GM19239 (cell line): ENCODE measurements at places on chromosomes 2 and 18.

- no peak for DNase-seq
Observed at GRCh38 chr18:45166836-45167551, 448.3 kb upstream of the SLC14A2 start.

DNA sequence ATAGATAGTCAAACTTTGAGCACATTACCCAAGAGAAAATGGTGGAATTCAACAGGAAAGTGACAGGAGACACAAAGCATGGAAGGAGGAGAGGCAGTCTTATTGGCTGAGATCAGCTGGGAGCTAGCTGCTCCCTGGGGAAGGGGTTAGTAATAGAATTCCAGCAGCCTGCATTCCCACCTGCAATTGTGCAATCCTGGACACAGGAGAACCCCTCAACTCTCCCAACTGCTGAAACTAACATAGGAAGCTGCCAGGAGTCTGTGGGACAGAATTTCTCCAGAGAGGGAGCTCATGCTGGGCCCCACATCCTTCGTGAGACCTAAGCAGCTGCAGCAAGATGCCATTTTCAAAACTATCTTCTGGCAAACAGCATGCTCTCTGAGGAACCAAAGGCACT, 69.8 kb upstream of the ACVR1C start:
- DNase-seq, result no peak

GRCh38 chr2:135245071-135245470, 193.0 kb downstream of the RAB3GAP1 start:
- DNase-seq, result no peak

- no peak for DNase-seq
Observed at GRCh38 chr2:120481446-120482194, 135.7 kb downstream of the INHBB start.

- DNase-seq, result no peak
Observed at GRCh38 chr2:43227830-43228281, 1.4 kb upstream of the ZFP36L2 start.

DNA sequence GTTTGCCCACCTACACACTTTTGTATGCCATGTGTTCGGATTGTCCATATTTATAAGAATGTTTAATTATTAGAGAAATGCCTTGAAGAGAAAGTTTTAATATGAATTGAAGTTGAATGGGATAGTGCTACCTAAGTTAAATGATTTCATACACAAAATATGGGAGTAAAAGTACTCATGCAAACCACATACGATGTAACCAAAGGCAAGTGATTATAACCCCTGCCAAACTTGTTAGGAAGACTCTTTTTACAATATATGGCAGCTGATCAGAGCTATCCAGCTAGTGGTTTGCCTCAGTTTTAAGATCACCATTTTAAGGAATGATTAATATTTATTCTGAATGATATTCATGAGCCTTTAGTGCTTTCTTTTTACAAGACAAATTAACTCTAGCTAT, 106.7 kb downstream of the MYO1B start:
- no peak for DNase-seq

- no peak for DNase-seq
Observed at GRCh38 chr2:80016171-80016570, 288.4 kb downstream of the LRRTM1 start.

- no peak for DNase-seq
Observed at GRCh38 chr2:183967756-183968155, 630.6 kb upstream of the ZNF804A start.

- no peak for DNase-seq
Observed at GRCh38 chr2:9380702-9381628, 42.4 kb downstream of the ITGB1BP1 start.

GRCh38 chr2:60764736-60765534, 8.9 kb downstream of the PAPOLG start:
- no peak for DNase-seq

- DNase-seq, result no peak
Observed at GRCh38 chr18:50654211-50654610, 94.3 kb downstream of the MAPK4 start.

DNA sequence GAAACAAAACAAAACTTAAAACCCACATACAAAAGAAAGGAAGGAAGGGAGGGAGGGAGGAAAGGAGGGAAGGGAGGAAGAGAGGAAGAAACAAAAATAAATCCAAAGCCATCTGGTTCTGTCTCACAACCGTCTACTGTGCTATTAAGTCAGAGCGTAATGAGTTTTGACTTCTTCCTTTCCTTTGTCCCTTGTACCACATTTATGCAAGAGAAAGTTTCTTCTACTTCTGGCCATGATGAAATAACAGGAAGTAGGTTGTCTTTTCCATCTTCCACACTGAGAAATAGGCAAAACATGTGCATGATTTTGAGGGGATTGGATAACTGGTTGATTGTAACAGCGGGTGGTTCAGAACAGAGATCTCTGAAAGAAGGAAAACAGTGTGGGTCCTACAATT, 121.4 kb downstream of the CTAGE1 start:
- DNase-seq, result no peak

GRCh38 chr18:48238636-48239035, 170.5 kb downstream of the ZBTB7C start:
- no peak for DNase-seq

DNA sequence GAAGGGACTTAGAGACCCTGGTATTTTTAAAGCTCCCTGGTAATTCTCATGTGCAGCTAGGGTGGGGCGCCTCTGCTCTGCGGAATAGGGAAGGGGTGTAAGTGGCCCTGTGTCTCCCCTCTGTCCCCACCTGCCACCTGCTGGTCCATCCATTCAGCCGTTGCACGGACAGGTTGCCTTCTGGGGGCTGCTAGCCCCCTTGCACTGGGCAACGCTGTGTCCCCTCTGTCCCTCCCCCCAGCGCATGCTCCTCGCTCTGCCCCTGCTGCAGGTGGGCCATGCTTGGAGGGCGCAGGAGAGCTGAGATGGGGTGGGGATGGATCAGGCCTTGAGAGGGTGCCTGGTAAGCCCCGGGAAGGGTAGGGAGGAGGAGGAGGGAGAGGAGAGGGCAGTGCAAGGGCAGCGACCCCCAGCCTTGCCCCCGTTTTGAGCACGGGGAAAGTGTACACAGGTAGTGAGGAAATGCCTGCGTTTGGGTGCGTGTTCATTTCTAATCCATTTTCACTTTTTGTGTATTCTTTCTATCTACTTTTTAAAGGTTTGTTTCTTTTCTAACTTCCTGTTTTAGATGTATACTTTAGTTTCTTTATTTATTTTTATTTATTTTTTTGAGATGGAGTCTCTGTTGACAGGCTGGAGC, 23.9 kb downstream of the RRM2 start:
- DNase-seq, result no peak

DNA sequence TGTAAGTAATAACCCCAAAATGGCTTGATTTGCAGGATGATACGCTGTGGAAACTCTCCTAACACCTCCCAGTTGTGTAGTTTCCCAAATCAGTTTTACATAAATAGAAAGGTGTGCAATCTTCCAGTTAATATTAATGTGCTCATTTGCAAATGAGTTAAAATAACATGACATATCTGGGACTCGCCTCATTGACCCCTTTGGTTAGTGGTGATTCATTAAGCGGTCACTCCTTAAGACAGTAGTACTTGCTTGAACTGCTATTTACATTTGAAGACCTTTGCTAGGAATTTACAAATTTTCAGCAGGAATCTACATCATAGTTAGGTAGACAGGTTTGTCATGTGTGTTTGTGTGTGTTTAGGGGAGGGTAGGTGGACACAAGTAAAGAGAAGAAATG, 1367.7 kb upstream of the CELF4 start:
- no peak for DNase-seq
